H1 (cell line): ENCODE measurements at places on chromosomes 3 and 15. TPM values are rescaled to one million over a fixed set of nuclear protein-coding genes. Genes with fewer than 3 reads are reported as not detected.

EBLN2 gene
- total RNA-seq, result 3.8 and 3.9 TPM in 2 replicates

CD200R1 gene
- total RNA-seq, result not detected in 2 replicates

LRIG1 gene
- 78.1 and 86.8 TPM in 2 replicates for total RNA-seq

- peaks cover 6% of the 10 kb centered on the region for H3K4me1 ChIP-seq
- no peak overlapping the region for H3K27ac ChIP-seq
- H3K36me3 ChIP-seq, result no peaks in the 10 kb centered on the region
- DNase-seq, result no peak
- peaks cover 2% of the 10 kb centered on the region for H3K27me3 ChIP-seq
- no peak overlapping the region for H3K4me3 ChIP-seq
Measured at GRCh38 chr15:89494031-89494430, 2.4 kb downstream of the RHCG start.

DNA sequence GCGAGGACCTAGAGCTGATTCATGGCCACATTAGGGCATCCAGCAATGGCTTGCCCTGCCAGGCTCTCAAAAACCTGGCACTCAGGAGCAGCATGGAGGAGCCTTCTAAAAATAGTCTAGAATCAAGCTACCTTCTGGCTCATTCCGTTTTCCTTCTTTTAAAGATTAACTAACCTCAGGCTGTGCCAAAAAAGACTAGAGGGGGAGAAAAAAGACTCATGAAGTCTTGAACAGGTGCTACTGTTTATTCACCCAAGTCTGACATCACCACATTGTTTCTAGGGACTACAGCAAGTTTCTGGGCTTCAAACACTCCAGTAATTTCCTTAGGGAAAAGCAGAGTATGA lies 125.8 kb downstream of the TNIK start:
- H3K4me3 ChIP-seq, result no peak overlapping the region
- no peak for DNase-seq
- H3K27me3 ChIP-seq, result no peaks in the 10 kb centered on the region
- H3K27ac ChIP-seq, result no peak overlapping the region
- H3K4me1 ChIP-seq, result peaks cover 4% of the 10 kb centered on the region; the same call in 1 of the 2 replicates
- no peaks in the 10 kb centered on the region for H3K36me3 ChIP-seq

DNA sequence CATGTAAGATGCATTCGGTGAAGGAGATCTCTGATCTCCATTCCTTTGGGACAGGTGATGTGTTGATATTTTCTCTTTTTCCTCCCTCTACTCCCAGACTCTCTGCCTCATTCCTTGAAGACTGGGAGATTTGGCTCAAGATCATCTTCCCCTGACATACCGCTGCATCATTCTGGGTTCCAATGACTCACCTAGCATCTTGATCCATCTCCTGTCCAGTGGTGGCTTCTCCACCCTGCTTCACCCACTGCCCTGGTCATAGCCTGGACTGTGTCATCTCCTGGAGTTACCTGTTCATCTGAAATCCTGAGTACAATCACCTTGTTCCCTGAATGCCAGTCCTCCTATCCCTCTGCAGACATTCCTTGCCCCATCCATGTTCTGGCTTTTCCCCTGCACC lies 57.4 kb upstream of the TRAK1 start:
- DNase-seq, result no peak
- H3K4me1 ChIP-seq, result peaks cover 14% of the 10 kb centered on the region
- no peaks in the 10 kb centered on the region for H3K36me3 ChIP-seq
- no peaks in the 10 kb centered on the region for H3K27me3 ChIP-seq
- no peak overlapping the region for H3K27ac ChIP-seq
- no peak overlapping the region for H3K4me3 ChIP-seq

DNA sequence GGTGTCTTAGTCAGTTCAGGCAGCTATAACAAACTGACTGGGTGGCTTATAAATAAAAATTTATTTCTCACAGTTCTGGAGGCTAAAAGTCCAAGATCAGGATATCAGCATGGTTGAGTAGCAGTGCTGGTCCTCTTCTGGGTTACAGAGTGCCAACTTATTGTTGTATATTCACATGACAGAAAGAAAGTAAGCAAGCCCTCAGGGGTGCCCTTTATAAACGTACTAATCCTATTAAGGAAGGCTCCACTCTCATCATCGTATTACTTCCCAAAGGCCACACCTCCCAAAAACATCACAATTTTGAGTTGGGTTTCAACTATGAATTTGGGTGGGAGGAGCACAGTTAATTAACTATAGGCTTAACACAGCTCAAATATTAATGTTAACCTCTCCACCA lies 653.0 kb downstream of the DIPK2A start:
- no peak overlapping the region for H3K4me3 ChIP-seq
- H3K4me1 ChIP-seq, result no peaks in the 10 kb centered on the region
- H3K27ac ChIP-seq, result no peak overlapping the region
- DNase-seq, result no peak

DNA sequence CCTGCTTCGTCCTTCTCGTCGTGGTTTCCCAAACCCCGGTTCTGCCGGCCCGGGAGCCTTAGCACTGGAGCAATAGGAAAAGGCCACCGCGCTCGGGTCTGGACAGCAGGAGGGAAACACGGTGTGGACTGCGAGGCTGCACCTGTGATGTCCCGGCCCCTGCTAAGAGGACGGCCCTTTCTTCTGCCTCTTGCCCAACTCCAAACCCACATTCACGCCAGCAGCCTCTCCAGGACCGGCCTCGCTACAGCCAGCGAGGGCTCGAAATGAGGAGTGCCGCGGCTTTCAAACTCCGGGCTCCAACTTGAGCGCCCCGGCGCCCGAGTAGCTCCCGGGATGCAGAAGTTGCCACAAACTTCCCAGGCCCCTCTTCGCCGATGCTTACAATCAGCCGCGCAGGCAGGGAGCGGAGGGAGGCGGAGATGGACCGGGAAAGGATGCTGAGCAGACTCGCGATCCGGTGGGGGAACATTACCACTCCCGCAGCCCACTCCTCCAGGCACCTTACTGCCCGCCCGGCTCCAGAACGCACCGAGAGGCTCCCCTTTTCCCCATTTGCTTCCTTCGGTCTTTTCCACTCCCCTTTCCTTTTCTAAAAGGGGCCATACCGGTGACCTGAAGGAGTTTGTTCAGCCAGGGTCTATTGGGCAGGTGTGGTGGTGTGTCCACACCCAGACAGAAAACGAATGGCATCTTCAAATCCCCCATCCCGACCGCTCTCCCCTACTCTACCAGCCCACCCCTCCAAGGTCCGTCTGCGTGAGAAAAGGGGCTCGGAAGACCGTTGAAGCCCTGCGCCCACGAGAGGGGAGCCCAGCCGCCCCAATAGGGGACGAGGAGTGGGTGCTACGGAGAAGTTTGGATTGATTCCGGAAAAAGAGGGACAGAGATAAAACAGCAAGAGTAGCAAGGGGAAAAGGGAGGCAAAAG lies 18.8 kb upstream of the SATB1 start:
- DNase-seq, result no peak
- H3K4me3 ChIP-seq, result peak overlapping the region; percentile 80
- H3K27ac ChIP-seq, result no peak overlapping the region
- no peaks in the 10 kb centered on the region for H3K36me3 ChIP-seq
- peaks cover 19% of the 10 kb centered on the region for H3K27me3 ChIP-seq

DNA sequence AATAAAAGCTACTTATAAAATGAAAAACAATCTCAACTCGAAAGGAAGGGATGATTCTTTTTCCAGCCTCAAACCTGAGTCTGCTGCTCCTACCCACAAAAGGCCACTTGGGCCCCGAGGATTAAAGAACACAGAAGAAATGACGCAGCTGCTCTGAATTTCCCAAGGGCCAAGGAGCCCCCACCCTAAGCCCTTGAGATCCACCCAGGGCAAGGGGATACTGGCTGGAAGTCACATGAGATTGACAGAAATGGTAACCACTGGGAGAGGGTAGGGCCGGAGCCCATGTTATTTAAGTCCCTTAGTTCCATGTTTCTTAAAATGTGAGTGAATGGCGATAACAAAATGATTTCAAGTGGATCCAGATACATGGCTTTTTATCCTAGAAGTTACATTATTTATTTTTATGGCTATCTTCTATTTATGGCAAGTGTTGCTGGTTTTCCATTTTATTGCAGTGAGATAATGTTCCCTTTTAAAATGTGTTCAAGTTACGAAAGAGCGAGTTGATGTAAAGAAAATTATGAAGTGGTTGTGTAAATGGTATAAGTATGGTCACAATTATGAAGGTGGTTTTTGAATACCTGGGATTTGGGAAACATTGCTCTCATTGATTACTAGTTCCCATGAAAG lies 16.8 kb downstream of the IGDCC4 start:
- no peak overlapping the region for H3K4me3 ChIP-seq
- DNase-seq, result no peak
- no peak overlapping the region for H3K27ac ChIP-seq
- no peaks in the 10 kb centered on the region for H3K36me3 ChIP-seq

DNA sequence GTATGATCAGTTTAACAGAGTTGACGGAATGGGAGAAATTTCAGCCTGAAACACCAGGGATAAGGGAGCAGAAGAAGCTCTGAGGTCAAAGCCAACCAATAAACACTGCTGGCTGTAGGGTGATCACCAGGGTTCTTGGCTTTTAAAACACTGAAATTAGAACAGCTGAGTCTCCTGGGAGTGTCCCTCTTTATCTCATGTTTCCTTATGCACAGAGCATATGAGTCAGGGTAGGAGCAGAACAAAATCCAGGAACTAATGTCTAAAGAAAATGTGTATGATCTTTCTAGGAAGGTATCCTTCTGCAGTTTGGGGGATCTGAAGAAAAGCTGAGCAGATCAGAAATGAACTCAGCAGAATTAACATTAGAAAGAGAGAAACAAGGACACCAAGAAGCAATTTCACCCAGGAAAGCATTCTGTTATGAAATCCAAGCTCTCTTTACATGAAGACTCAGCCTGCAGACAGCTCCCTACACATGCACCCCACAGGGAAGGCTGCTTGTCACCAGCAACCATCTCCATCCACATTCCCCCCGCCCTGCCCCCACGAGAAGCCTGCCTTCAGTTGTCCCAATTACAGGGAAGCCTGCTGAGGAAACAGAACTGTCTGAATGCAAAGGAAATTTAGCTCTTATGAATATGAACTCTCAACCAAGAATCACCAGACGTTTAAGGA lies 469.7 kb downstream of the PDCD6IP start:
- H3K36me3 ChIP-seq, result no peaks in the 10 kb centered on the region
- no peaks in the 10 kb centered on the region for H3K4me1 ChIP-seq
- no peak overlapping the region for H3K27ac ChIP-seq
- no peak for DNase-seq
- no peak overlapping the region for H3K4me3 ChIP-seq
- H3K27me3 ChIP-seq, result no peaks in the 10 kb centered on the region

- H3K36me3 ChIP-seq, result no peaks in the 10 kb centered on the region
- no peak overlapping the region for H3K4me3 ChIP-seq
- H3K27me3 ChIP-seq, result no peaks in the 10 kb centered on the region
- no peak for DNase-seq
- H3K4me1 ChIP-seq, result peaks cover 5% of the 10 kb centered on the region
Measured at GRCh38 chr15:79682285-79682684, 214.5 kb downstream of the MTHFS start.

GRCh38 chr15:50328116-50328515 lies 26.9 kb downstream of the GABPB1 start:
- no peak overlapping the region for H3K4me3 ChIP-seq
- no peak for DNase-seq
- no peak overlapping the region for H3K27ac ChIP-seq
- H3K36me3 ChIP-seq, result no peaks in the 10 kb centered on the region
- H3K4me1 ChIP-seq, result no peaks in the 10 kb centered on the region

GRCh38 chr3:168807448-168807847 lies 711.7 kb upstream of the GOLIM4 start:
- no peak for DNase-seq
- H3K36me3 ChIP-seq, result no peaks in the 10 kb centered on the region
- H3K4me3 ChIP-seq, result no peak overlapping the region
- H3K27me3 ChIP-seq, result no peaks in the 10 kb centered on the region

DNA sequence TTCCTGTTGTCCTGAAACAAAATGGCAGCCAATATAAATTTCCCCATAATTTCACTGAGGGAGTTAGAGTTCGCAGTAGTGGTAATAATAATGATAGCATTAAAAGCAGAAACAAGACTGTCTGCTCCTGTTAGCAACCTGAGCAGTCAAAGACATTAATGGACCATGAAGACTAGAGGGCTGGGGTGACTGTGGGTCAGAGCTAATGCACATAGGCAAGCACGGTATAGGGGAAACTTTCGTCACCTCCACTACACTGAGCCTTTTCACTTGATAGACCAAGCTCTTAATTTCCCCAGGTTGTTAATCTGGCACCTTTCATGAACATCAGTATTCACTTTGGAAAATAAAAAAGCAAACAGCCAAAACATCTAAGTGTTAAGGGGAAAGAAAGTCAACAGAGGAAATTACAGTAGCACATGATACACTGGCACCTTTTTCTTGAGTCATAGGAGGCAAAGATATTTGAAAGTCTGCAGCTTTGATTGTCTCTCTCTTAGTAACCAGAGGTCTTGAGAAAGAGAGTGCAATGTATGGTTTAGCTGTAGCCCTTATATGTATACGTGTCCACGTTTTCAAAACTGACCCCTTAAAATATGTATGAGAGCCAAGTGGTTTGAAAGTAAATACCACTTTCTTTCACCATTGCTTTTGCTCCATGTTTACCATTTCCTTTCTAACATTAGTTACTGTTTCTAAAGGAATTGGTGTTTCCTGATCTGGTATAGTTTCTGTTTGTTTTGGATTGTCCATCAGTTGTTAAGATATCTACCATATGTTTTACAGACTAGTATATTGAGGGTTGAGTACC lies 104.8 kb downstream of the FILIP1L start:
- H3K36me3 ChIP-seq, result no peaks in the 10 kb centered on the region
- no peak for DNase-seq
- no peaks in the 10 kb centered on the region for H3K27me3 ChIP-seq
- no peak overlapping the region for H3K4me3 ChIP-seq
- no peak overlapping the region for H3K27ac ChIP-seq

DNA sequence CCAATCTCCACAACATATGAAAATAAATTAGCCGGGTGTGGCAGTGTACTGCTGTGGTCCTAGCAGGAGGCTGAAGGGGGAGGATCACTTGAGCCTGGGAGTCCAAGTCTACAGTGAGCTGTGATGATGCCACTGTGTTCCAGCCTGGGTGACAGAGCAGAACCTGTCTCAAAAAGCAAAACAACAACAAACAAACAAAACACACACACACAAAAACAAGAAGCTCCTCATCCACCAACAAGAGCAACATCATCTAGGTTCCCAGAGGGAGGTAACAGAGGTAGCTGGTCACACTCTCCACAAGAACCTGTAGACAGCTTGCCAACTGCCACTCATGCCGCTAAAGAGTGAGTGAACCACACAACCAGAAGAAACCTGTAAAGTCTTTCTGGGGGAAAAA lies 34.8 kb downstream of the PTPN9 start:
- H3K4me3 ChIP-seq, result no peak overlapping the region
- no peaks in the 10 kb centered on the region for H3K36me3 ChIP-seq
- H3K4me1 ChIP-seq, result no peaks in the 10 kb centered on the region
- no peak overlapping the region for H3K27ac ChIP-seq
- H3K27me3 ChIP-seq, result no peaks in the 10 kb centered on the region

DNA sequence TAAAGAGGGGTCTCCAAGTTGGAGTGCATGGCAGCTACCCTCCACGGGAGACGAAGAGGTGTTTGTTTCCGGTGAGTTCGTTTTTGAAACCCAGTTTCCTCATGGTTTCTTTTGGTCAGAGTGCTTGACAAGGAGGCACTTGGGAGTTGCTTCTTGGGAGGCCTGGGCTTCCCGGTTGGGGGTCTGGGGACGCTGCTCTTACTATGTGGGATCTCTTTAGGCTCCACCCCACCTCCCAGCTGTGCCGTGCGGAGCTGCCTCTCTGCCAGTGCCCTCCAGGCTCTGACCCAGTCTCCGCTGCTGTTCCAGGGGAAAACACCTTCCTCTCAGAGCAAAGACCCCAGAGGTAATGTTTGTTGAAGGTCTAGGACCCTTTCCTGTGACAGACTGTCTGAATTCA lies 29.6 kb downstream of the KIF7 start:
- H3K27ac ChIP-seq, result no peak overlapping the region
- peaks cover 98% of the 10 kb centered on the region for H3K36me3 ChIP-seq
- no peak for DNase-seq
- no peaks in the 10 kb centered on the region for H3K27me3 ChIP-seq
